ENCODE measurements at places on chromosomes 7 and 10.

GRCh38 chr10:63376560-63377304 is 89.0 kb downstream of the JMJD1C start:
- DNase-seq, result peak; percentile 96

- no peak for DNase-seq
Measured at GRCh38 chr7:159033956-159034355, 110.7 kb downstream of the VIPR2 start.

DNA sequence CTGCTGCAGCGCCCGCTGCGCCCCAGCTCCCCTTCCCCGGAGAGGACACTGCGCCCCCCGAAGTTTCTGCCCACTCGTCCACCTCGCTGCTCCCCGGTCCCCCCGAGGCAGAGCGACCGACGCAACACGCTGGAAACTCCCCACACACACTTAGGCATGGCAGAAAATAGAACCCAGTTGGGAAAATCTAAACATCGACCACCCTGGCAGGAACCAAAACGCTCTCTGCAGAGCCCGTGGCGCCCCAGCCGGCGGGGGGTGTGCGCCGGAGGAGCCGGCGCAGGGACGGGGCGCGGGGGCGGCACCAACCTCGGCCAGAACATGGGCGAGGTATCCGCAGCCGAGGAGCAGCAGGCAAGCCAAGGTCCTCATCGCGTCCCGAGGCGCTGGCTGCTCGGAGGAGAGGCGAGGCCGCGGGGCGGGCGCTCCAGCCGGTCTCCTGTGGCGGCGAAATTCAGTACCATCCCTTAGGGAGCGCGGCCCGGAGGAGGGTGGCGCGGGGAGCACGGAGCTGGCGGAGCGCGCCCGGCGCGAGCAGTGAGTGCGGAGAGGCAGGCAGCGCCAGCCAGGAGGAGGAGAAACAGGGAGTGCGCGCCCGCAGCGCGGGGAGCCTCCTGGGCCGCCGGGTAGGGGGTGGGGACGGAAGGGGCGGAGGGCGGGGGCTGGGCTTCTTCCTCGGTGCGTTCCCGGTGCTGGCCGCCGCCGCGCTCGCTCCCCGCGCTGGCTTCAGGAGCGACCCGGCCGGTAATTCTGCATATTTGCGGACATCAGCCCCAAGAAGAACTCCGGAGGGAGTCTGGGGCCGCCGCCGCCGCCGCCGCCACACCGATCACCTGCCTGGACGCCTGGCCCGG is 789 bp downstream of the PDGFA start:
- peak; percentile 78 for DNase-seq

- peak; percentile 75 for DNase-seq
Measured at GRCh38 chr7:38699471-38699870, 68.3 kb upstream of the AMPH start.

DNA sequence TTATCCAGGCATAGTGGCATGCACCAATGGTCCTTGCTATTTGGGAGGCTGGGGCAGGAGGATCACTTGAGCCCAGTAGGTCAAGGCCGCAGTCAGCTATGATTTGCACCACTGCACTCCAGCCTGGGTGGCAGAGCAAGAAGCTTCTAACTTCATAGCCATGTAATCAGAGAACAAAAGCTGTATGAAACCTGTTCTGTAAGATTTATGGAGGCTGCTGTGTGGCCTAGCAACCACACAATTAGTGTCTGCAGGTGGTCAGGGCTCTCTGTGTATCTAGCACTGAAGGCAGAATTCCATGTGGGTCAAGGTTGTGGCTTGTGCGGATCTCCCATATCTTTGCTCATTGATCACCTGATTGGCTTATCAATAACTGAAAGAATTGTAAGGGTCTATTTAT is 221.5 kb upstream of the FOXK1 start:
- DNase-seq, result no peak

GRCh38 chr7:129612112-129613015 is 844 bp downstream of the NRF1 start:
- DNase-seq, result peak; percentile 24

GRCh38 chr7:131843898-131844331 is 287.5 kb upstream of the PODXL start:
- no peak for DNase-seq

DNA sequence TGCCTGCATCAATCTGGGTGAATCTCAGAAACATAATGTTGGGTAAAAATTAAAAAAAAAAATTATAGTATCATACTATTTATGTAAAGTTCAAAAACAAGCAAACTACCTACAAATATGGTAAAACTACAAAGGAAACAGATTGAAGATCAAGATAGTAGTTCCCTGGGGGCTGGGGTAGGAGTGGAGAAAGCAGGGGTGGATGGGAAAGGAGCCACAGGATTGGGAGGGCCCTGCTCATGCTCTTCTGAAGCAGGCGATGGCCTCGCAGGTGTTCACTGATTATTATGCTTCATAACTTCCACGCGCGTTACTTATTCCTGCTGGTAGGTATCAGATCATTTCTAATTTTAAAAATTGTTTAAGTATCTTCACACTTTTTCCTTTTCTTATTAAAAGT is 96.0 kb upstream of the GATA3 start:
- DNase-seq, result no peak

DNA sequence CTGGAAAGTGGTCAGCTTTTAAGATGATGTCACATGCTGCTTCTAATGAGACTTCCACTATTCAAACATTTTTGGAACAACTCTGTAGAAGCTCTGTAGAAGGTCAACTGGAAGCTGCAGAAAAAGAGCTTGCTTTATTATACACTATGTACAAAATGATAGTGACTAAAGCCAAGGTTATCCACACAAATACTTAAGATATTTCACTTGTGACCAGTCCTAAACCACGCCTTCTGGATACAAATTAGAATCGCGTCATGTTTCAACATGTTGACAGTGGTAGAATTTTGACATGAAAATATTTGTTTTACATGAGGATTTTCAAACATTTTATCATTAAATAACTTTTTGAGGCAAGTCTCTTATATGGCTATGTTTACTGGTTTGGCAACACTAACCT is 499.6 kb upstream of the PHF14 start:
- DNase-seq, result no peak

DNA sequence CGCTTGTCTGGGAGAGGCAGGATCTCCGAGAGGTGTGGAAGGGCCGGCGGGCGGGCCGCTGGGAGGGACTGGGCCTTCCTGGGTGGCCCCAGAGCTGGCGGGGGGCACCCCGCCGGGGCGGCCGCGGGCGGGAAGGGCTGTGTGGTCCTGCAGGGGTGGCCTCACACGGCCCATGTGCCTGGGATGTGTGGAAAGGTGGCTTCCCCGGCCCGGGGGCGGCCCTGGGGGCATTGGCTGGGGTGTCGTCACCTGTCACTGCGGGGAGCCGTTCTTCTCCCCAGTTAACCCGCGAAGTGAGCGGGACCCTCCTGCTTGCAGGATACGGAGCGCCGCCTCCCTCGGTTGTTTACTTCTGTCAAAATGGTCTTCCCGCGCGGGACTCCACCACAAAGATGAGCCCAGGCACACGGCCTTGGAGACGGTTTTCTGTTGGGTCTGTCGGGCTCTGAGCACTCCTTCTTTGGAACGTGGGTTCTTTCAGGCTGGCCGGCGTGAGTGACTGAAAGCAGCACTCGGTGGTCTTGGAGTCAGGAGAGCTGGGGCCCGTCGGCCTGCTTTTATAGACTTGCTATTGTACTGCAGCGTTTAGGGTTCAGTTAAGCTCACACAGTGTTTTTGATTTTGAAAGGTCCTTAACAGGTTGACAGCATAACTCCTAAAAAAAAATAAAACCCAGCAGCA is 700 bp downstream of the SMC3 start:
- no peak for DNase-seq

- peak; percentile 76 for DNase-seq
Measured at GRCh38 chr7:2638224-2638991, 6.6 kb downstream of the TTYH3 start.

GRCh38 chr7:98210513-98211220 is 572 bp upstream of the BHLHA15 start:
- DNase-seq, result no peak

GRCh38 chr7:151381348-151382078 is 28.3 kb downstream of the WDR86 start:
- DNase-seq, result no peak

DNA sequence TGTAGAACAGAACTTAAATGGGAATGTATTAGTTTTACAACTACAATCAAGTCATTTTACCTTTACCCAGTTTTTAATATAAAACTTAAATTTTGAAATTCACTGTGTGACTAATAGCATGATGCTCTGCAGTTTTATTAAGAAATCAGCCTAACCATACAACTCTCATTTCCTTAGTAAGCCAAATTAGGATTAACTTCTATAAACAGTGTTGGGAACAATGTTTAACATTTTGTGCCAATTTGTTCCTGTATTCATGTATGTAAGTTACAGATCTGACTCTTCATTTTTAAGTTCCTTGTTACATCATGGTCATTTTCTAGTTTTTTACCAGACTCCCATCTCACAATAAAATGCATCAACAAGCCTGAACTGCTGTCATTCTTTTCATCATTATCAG is 209.8 kb downstream of the ZEB1 start:
- DNase-seq, result peak; percentile 12

GRCh38 chr10:31124852-31125251 is 93.2 kb upstream of the ZNF438 start:
- DNase-seq, result peak; percentile 29

DNA sequence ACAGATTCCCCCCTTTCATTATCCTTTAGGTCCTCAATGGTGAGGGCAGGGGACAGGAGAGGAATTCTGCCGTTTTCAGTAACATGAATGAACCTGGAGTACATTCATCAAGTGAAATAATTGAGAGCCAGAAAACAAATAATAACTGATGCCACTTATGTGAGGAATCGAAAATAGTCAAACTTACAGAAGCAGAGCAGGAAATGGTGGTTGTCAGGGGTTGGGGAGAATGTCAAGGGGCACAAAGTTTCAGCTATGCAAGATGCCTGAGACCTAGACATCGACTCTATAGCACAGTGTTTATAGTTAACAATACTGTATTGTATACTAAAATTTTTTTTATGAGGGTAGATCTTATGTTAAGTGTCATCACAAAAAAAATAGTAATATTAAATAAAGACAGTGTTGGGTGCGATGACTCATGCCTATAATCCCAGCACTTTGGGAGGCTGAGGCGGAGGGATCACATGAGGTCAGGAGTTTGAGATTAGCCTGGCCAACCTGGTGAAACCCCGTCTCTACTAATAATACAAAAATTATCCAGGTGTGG is 1219.8 kb downstream of the GATA3 start:
- DNase-seq, result no peak

- no peak for DNase-seq
Measured at GRCh38 chr7:54080971-54081370, 461.2 kb upstream of the VSTM2A start.

DNA sequence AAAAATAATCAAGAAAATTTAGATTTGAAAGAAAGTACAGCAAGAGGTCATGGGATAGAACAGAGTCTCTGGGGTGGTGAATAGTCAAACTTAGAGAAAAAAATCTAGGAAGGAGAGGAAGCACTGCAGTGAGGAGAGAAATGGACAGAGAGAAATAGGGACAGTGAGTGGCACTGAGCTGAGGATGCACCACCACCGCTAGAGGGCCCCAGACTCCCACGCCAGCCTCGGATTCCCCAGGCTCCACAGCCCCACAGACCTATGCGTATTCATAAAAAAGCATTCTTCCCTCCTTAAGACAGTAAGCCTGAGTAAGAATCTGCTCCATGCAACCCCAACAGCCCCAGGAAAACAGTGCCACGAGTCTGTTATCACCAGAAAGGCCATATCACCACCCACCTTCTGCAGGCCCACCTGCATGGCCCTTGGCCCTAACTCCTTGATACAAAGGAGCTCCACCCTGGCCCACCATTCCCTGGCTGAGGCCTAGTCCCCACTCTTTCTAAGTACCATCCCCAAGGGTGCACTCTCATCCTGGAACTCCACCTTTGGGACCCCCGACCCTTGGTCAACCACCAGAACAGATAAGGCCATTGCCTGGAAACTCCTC is 91.0 kb downstream of the ALOX5 start:
- DNase-seq, result peak; percentile 61

DNA sequence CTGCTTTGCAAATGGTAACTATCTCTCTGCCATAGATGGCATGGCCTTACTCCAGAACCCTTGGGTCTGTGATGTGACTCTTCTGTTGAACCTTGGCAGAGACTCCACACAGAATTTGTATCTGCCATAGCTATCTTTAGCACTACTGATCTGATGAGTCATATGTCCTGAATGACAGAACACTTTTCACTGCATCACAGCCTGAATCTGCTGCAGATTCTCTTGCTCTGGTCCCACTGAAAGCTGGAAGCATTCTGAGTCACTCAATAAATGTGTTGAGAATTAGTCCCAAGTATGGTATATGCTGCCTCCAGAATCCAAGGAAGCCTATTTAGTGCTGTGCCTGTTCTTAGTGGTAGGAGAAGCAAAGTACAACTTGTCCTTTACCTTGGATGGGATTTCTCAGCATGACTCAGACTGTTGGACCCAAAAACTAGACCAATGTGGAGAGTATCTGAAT is 39.5 kb upstream of the ANKRD1 start:
- peak; percentile 90 for DNase-seq

- no peak for DNase-seq
Measured at GRCh38 chr10:13773496-13774170, 186.9 kb downstream of the PRPF18 start.

DNA sequence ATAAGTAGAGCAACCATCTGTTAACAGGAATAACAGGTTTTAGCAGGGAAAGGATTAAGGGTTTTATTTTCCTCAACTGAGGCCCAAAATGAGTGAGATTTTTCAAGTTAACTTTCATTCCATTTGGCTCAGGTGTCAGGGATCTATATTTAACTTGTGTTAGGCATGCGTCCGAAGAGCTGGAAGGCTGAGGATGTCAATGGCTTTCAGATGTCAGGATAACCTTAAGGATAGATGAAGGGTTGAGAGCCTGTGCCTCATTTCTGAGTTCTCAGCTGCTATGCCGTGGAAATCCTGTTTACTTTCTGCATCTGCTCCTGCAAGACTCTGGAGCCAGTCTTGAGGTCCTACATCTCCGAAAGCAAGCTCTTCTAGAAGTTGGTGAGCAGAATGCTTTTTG is 36.4 kb upstream of the CD36 start:
- DNase-seq, result no peak

GRCh38 chr10:14571866-14572507 is 202.7 kb downstream of the FAM107B start:
- DNase-seq, result peak; percentile 79

DNA sequence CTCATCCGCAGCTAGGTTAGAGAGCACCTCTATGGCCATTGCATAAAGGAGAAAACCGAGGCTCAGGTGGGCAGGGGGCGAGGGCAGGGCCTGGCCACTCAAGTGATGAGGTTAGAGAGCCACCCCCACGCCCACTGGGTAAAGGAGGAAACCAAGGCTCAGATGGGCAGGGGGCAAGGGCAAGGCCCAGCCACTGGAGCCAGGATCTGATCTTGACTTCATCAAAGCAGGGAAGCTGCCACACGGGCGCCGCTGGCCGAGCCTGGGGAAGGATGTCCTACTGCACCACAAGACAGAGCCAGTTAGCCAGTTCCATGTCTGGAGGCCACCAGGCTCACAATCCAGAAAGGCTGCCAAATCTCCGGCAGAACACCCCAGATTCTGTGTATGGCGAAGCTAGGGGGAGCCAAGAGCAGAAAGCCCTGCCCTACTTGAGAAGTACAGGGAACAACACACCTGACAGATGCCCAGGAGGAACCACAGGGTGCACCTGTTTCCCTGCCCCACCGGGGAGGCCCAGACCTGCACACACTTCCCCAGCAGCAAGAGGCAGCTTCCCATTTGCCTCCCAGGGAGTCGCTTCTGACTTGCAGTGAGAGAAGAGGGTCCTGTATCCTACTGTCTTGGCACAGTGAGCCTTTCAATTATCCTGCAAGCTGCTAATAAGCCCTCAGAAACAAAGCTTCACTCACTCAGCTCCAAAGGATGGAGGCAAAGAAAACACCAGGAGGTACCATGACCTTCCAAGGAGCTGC is 101.9 kb downstream of the TNS3 start:
- no peak for DNase-seq

GRCh38 chr7:11846361-11846955 is 14.5 kb upstream of the THSD7A start:
- DNase-seq, result no peak

GRCh38 chr7:68107261-68107660 is 1110.6 kb downstream of the TYW1 start:
- DNase-seq, result no peak

All from fibroblast of gingiva (primary cell).